NCI-H2081 (cell line): ENCODE measurements at places on chromosomes 5 and 9.

GRCh38 chr9:102428305-102428704 lies 566.8 kb upstream of the CYLC2 start:
- peak; percentile 1 for DNase-seq

DNA sequence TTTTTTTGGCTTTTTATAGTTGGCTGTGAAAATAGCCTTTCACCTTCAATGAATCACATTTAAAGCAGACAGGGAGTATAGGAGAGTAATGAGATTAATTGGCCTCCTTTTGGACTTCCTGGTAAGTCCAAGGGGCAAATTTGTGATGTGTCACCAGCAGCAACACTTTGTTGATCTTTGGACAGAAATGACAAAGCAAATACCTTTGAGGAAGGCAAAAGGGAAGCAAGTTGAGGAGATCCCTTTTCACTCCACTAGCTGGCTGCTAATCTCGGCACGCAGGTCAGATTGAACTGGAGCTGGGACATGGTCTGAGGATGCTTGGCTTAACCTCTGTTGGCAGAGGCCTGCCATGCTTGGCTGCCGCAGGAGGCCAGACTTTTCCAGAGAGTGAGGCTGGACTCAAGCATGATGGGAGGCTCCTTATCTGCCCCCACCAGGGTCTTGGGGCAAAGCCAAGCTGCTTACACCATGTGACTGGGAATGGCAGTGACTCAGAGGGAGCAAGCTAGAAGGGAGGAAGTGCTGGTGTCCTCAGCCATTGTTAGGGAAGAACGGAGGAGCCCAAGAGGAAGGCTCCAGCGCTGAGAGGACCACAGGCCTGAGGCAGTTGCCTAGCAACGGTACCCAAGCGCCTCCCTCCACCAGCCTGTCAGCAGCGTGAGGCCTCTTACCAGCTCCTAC lies 174.5 kb upstream of the MAP1B start:
- DNase-seq = no peak

DNA sequence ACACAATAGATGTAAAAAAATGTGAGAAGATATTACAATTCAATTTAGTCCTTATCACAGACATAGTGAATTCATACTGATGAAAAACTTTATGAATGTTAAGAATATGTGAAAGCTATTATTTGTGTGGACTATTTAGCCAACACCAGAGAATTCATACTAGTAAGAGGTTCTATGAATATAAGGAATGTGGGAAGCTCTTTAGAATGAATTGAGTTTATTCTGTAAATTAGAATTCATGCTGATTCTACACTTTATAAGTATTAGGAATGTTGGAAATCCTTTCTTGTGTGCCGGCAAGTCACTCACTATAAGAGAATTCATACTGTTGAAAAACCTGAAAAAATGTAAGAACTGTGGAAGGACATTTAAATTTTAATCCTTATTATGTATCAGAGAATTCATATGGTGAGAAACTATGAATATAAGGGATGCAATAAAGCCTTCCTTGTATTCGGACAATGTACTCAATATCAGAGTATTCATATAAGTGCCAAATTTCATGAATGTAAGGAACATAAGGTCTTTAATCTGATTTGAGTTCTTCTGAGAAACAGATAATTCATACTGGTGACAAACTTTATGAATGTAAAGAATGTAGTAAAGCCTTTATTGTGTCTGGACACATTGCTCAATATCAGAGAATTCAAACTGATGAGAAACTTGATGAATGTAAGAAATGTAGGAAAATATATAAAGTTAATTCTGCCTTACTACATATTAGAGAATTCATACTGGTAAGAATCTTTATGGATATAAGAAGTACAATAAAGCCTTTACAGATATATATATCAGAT lies 21.6 kb upstream of the PCDHA1 start:
- no peak for DNase-seq

DNA sequence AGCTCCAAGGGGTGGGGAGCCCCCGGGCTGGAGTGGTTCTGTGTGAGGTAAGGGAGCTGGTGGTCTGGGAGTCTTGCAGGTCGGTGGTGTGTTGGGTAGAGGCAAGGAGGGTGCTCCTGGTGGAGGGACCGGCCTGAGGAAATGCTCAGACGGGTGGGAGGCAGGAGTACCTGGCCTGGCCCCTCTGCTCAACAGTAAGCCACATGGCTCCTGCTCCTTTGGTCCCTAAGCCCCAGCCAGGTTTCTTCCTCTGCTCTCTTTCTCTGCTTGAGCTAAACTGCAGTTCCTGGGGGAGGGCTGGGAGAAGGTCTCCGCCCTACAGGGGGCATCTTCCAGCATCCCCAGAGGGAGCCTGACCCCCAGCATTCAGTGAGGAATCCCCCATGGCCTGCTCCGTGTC lies 17.2 kb downstream of the TSPAN17 start:
- DNase-seq = no peak

DNA sequence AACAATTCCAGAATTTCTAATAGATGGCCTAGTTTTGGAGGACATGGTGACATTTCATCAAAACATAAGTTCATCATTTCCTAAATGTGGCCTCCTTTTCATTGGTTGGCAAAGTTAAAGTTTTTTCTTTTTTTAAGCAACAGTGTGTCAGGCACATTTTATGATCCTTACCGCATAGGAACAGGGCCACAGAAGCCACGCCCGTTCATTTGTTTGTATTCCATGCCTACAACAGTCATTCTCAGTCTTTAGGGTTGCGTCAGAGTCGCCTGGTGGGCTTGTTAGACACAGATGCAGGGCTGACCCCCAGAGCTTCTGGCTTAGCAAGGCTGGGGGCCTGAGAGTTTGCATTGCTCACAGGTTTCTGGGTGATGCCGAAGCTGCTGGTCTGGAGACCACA lies 130.2 kb downstream of the HSD17B3 start:
- no peak for DNase-seq

DNA sequence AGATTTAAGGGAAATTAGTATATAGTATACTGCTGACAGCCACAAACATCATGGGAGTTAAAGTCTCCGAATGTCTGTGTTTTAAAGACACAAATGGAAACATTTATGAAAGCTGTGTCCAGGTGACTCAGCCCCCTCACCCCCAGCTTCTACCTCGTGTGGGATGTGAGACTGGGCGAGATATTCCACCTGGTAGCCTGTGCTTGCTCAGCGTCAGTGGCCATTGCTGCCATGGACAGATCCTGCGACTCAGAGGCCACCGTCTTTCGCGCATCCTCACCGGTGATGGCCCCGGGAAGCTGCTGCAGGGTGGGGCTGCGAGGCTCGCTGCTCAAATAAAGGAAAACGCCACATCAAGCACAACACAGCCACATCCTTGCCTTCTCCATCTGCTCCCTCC lies 31.2 kb upstream of the EXOC3 start:
- DNase-seq = no peak

DNA sequence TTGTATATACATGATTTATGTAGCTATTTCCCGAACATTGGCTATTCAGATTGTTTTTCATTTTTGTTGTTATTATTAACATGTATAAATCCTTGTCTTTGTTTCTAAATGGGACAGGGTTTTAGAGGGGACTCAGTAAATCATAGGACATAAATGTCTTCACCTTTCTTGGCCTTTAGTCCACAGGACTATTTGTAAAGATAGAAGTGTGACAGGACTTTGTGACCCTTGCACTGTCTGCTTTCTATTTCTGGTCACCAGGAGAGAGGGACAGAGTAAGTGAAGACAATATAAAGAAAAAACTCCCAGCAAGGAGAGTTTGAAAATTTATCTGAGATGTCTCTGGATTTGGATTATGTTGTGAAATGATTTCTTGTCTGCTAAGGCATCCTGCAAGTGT lies 78.6 kb upstream of the GOLM1 start:
- no peak for DNase-seq

- DNase-seq = no peak
Measured at GRCh38 chr5:172869691-172870090, 35.6 kb downstream of the ERGIC1 start.

GRCh38 chr9:93081931-93082330 lies 14.1 kb upstream of the CARD19 start:
- no peak for DNase-seq

GRCh38 chr5:73121119-73121463 lies 716 bp downstream of the TMEM171 start:
- DNase-seq = no peak

DNA sequence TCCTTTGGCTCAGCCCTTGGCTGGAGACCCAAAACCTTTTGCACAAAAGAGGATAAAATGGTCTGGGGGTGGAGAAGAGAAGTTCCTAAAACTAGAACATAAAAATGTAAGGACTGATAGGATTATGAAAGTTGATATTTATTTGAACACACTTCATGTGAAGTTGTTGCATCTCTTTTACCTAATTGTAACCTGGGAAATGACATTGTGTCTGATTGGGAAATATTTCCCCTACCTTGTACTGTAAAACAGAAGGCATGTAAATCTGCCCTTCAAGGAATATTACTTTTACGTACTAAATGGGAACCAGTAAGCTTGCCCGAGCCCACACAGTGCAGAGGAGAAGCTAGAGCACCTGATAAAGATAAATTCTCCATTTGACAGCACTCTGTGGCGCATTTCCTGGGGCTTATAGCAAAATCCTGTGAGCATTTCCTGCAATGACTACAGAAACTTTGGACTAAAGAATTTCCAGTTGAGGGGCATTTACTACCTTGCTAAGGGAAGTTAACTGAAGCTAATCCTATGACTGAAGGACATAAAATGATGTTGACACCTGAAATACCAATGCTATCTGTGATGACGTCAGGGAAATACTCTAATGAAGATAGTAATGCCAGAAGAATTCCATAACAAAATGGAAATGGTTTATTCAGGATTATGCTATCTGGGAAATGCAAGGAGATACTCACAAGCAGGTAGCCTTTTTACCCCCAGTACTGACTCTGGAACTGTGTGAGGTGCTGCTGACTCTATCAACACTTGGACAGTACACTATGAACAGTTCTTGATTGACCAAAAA lies 78.3 kb upstream of the LIFR start:
- DNase-seq = no peak

DNA sequence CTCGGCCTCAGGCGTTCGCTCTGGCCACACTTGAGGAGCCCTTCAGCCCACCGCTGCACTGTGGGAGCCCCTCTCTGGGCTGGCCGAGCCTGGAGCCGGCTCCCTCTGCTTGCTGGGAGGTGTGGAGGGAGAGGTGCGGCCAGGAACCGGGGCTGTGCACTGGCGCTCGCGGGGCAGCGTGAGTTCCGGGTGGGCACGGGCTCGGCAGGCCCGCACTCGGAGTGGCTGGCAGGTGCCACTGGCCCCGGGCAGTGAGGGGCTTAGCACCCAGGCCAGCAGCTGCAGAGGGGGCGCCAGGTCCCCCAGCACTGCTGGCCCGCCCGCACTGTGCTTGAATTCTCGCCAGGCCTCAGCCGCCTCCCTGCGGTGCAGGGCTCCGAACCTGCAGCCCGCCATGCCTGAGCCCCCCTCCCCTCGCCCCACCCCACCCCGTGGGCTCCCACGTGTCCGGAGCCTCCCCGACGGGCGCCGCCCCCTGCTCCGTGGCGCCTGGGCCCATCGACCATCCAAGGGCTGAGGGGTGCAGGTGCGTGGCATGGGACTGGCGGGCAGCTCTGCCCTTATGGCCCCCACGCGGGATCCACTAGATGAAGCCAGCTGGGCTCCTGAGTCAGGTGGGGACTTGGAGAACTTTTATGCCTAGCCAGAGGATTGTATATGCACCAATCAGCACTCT lies 138.2 kb downstream of the PDZD2 start:
- DNase-seq = no peak

DNA sequence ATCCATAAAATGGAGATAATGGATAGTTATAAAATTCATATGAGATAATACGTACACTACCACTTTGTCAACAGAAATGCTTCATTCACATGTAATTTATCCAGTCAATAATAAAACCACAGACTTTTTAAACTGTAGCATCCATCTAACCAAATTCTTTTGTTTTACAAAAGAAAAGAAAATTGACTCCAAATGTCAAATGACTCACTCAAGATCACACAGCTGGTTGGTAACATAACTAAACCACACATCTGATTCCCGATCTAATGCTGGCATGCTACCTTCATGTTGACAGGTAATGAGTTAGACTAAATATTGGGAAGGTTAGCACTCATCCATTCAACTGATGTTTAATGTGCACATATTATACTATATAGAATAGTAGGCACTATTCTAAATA lies 4.9 kb downstream of the FRMD3 start:
- no peak for DNase-seq

DNA sequence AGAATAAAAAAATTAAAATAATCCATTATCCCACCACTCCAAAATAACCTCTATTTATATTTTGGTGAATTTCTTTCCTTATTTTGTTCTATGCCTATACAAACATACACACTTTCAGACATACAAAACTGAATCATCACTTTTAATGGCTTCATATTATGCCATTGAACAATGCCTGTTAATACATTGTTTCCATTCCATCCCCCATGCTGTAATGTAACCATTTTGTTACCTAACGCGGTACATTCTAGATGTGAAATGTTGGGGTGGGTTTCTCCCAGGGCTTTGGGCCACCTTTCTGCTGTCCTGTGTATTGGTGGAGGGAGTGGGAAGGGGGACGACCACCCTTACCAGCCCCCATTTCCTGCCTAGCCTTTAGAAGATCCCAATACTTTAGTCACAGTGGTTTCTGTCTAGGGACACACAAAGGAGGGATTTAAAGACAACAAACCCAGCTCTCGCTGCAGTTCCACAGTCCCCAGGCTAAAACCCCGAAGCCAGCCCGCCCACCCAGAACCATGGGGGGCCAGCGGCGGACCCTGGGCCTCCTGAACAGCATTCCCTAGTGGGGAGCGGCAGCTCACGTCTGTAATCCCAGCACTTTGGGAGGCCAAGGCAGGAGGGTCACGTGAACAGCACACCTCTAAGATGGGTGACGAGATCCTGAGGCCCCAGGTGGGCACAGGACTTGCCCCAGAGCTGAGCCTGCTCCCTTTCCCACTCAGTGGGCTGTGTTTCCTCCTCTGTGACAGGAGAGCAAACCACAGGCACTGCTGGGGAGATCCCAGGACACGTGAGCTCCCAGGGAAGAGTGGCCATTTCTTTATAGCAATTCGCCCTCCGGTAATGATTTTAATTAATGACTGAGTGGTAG lies 56.9 kb upstream of the STXBP1 start:
- no peak for DNase-seq

DNA sequence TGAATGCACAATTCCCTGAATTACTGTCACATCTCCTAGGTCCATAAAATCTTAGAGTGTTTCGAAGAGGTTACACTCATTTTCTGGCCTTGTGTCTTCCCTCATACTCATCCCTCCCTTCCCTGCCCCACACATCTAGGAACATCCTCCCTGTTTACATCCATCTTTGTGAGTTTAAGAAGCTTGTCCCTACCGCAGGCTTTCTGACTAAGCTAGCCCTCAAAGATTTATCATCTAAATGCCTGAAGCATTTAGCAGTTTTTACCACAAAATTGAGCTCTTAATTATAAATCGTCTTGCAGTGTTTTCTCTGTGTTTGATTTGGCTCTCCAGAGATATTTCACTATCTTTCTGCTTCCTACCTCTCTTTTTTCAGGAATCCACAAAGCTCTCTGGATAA lies 374.8 kb downstream of the KIAA0825 start:
- no peak for DNase-seq
